A549 treated with RU486 at 1 μM for 4 hours (cell line): ENCODE measurements at places on chromosomes 6 and 20. TPM values are rescaled to one million over a fixed set of nuclear protein-coding genes. Genes with fewer than 3 reads are reported as not detected.

The CDK19 gene
- total RNA-seq: 2.0 to 5.1 TPM (median 4.6 TPM) in 5 replicates

The CST5 gene
- total RNA-seq: not detected in 5 replicates

The FOXQ1 gene
- 3.5 to 7.5 TPM (median 6.7 TPM) in 5 replicates for total RNA-seq

The GPX5 gene
- total RNA-seq: not detected in 5 replicates

The PBOV1 gene
- not detected in 5 replicates for total RNA-seq

The RIPOR2 gene
- total RNA-seq: not detected in 5 replicates

The PSORS1C2 gene
- not detected in 5 replicates for total RNA-seq

The SULF2 gene
- total RNA-seq: 20.7 to 25.8 TPM (median 21.3 TPM) in 5 replicates

The GPR63 gene
- 0.33 to 0.75 TPM (median 0.64 TPM) in 5 replicates for total RNA-seq

The MARCKS gene
- total RNA-seq: 10.6 to 33.9 TPM (median 30.4 TPM) in 5 replicates

The SCRT2 gene
- total RNA-seq: not detected in 5 replicates

The CDH26 gene
- total RNA-seq: 0.10 to 0.53 TPM (median 0.23 TPM) in 4 of 5 replicates, not detected in the other

The RBM24 gene
- total RNA-seq: 10.4 to 13.7 TPM (median 12.7 TPM) in 5 replicates

The DNAH8 gene
- total RNA-seq: not detected in 5 replicates

The SGK2 gene
- 10.2 to 11.0 TPM (median 10.6 TPM) in 5 replicates for total RNA-seq

The RAET1G gene
- total RNA-seq: 7.3 to 13.0 TPM (median 9.7 TPM) in 5 replicates

The CEP162 gene
- 1.1 to 2.0 TPM (median 1.9 TPM) in 5 replicates for total RNA-seq

The DDO gene
- 0.07 to 0.12 TPM (median 0.09 TPM) in 3 of 5 replicates, not detected in the others for total RNA-seq

The OR12D1 gene
- not detected in 5 replicates for total RNA-seq

The JPH2 gene
- 0.81 to 1.2 TPM (median 0.88 TPM) in 5 replicates for total RNA-seq

The OLIG3 gene
- total RNA-seq: not detected in 5 replicates

The SLC22A7 gene
- not detected in 5 replicates for total RNA-seq

The PNPLA1 gene
- not detected in 5 replicates for total RNA-seq

The BICRAL gene
- 2.2 to 3.3 TPM (median 3.1 TPM) in 5 replicates for total RNA-seq

The ARMH2 gene
- total RNA-seq: not detected in 5 replicates

The ADGRB3 gene
- not detected in 5 replicates for total RNA-seq

The SAMD5 gene
- 0.41 to 0.73 TPM (median 0.66 TPM) in 5 replicates for total RNA-seq

The CLVS2 gene
- total RNA-seq: 0.05 to 0.13 TPM (median 0.11 TPM) in 4 of 5 replicates, not detected in the other

The MTHFD1L gene
- 36.1 to 42.0 TPM (median 39.9 TPM) in 5 replicates for total RNA-seq

The SCUBE3 gene
- 0.03 to 0.06 TPM (median 0.05 TPM) in 5 replicates for total RNA-seq

The SCGN gene
- 0.13 to 0.32 TPM in 2 of 5 replicates, not detected in the others for total RNA-seq

The SYNCRIP gene
- total RNA-seq: 95.1 to 144 TPM (median 131 TPM) in 5 replicates

The NT5E gene
- total RNA-seq: 20.4 to 42.9 TPM (median 36.6 TPM) in 5 replicates

The MED23 gene
- 4.5 to 7.3 TPM (median 7.1 TPM) in 5 replicates for total RNA-seq

The FOXF2 gene
- total RNA-seq: 18.5 to 28.8 TPM (median 27.8 TPM) in 5 replicates

The PKHD1 gene
- not detected in 5 replicates for total RNA-seq

The C20orf144 gene
- 0.07 to 0.13 TPM (median 0.09 TPM) in 4 of 5 replicates, not detected in the other for total RNA-seq

The ZNF391 gene
- 0.17 to 0.38 TPM (median 0.27 TPM) in 5 replicates for total RNA-seq

The NTSR1 gene
- total RNA-seq: 0.08 to 0.27 TPM (median 0.16 TPM) in 5 replicates

The CHRNA4 gene
- 0.15 to 0.37 TPM (median 0.22 TPM) in 5 replicates for total RNA-seq

The BANF2 gene
- not detected in 5 replicates for total RNA-seq

The TMEM200A gene
- total RNA-seq: 0.05 to 0.10 TPM (median 0.07 TPM) in 4 of 5 replicates, not detected in the other

The SNX9 gene
- 24.9 to 29.1 TPM (median 28.9 TPM) in 5 replicates for total RNA-seq

The MAP7 gene
- 27.1 to 33.3 TPM (median 31.8 TPM) in 5 replicates for total RNA-seq

The COX7A2 gene
- 267 to 330 TPM (median 296 TPM) in 5 replicates for total RNA-seq

The KHDRBS2 gene
- not detected in 5 replicates for total RNA-seq

The RPP40 gene
- total RNA-seq: 19.1 to 31.6 TPM (median 25.8 TPM) in 5 replicates
